ENCODE measurements at places on chromosomes 12 and 14. TPM values are rescaled to one million over a fixed set of nuclear protein-coding genes. Genes with fewer than 3 reads are reported as not detected.

HOXC6 gene
- total RNA-seq: 4.1 TPM

GRCh38 chr12:75792687-75793086, 238.9 kb downstream of the PHLDA1 start:
- H3K36me3 ChIP-seq: no peaks in the 10 kb centered on the region
- DNase-seq: no peak
- H3K27ac ChIP-seq: no peak overlapping the region
- no peak overlapping the region for H3K4me3 ChIP-seq
- H3K27me3 ChIP-seq: no peaks in the 10 kb centered on the region

DNA sequence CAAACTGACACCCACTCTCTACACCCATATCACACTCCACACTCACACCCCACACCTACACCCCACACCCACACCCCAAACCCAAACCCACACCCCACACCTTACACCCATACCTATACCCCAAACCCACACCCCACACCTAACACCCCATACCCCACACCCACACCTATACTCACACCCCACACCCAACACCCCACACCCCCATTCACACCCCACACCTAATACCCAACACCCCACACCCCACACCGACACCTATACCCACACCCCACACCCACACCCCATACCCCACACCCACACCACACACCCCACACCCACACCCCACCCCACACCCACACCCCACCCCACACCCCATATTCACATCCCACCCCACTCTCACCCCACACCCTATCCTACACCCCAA, 38.5 kb downstream of the TMEM120B start:
- peaks cover 12% of the 10 kb centered on the region for H3K4me1 ChIP-seq
- H3K4me3 ChIP-seq: no peak overlapping the region
- H3K36me3 ChIP-seq: peaks cover 47% of the 10 kb centered on the region
- H3K27me3 ChIP-seq: no peaks in the 10 kb centered on the region
- H3K27ac ChIP-seq: no peak overlapping the region

- no peak overlapping the region for H3K27ac ChIP-seq
- no peak overlapping the region for H3K4me3 ChIP-seq
- no peaks in the 10 kb centered on the region for H3K36me3 ChIP-seq
- H3K4me1 ChIP-seq: peaks cover 2% of the 10 kb centered on the region
- H3K27me3 ChIP-seq: no peaks in the 10 kb centered on the region
Measured at GRCh38 chr12:77345336-77345735, 280.0 kb upstream of the E2F7 start.

GRCh38 chr14:65267856-65268255, 144.7 kb upstream of the FUT8 start:
- H3K36me3 ChIP-seq: no peaks in the 10 kb centered on the region
- no peak overlapping the region for H3K27ac ChIP-seq
- H3K27me3 ChIP-seq: no peaks in the 10 kb centered on the region
- no peaks in the 10 kb centered on the region for H3K4me1 ChIP-seq
- no peak for DNase-seq
- H3K4me3 ChIP-seq: no peak overlapping the region

- no peak overlapping the region for H3K27ac ChIP-seq
- H3K27me3 ChIP-seq: no peaks in the 10 kb centered on the region
- no peak for DNase-seq
- H3K36me3 ChIP-seq: no peaks in the 10 kb centered on the region
- no peak overlapping the region for H3K4me3 ChIP-seq
- no peaks in the 10 kb centered on the region for H3K4me1 ChIP-seq
Measured at GRCh38 chr14:36086629-36087395, 89.7 kb downstream of the PTCSC3 start.

HSP90AA1 gene
- total RNA-seq: 115 TPM

DNA sequence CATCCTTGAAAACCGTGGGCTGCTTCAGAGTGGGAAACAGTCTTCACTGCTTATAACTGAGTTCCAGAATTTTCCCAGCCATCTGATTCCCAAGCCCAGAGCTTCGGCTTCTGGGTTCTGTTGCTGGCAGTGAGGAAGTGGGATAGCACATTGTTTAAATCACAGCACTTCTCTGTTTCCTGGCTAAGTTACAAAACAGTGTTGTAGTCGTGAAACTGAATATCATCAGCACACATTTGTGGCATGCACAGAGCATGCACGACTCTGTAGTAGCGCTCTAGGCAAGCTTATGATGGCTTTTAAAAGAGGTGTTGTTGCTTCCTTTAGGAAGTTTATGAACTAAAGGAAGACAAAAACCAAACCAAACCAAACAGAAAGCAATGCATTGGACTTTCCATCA, 1005.5 kb downstream of the NRXN3 start:
- no peak overlapping the region for H3K27ac ChIP-seq
- H3K4me1 ChIP-seq: no peaks in the 10 kb centered on the region
- DNase-seq: peak; percentile 39
- no peak overlapping the region for H3K4me3 ChIP-seq

SDS gene
- not detected for total RNA-seq

DNA sequence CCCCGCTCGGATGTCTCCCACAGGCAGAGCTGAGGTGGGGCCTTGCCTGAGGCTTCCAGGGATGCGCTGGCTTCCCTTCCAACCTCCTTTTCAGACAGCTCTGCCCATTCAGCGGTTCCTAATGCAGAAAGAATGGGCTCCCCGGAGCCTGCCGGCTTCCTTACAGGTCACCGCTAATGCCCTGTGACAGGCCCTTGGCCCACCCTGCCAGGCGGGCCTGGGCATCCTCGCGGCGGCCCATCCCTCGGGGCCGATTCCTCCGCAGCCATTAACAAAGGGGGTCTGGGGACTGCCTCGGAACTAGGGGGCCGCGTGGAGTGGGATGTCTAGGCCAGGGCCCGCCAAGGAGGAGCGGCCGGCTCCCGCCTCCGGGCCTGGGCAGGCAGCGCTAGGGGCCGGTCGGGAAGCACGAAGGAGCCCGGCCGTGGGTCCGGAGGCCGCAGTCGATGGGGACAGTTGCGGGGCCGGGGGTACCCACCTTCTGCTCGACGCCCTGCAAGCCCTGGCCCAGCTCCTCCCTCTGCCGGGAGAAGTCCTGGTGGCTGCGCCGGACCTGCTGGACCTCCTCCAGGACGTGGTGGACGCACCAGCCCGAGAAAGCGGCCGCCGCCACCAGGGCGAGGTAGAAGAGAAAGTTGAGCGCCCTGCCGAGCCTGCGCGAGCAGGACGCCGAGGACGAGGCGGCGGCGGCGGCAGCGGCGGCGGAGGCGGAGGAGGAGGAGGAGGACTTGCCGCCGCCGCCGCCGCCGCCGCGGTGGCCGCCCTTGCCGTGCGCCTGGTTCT, 738 bp downstream of the CKAP4 start:
- peak; percentile 77 for DNase-seq
- peak overlapping the region; percentile 90 for H3K27ac ChIP-seq
- peaks cover 15% of the 10 kb centered on the region for H3K36me3 ChIP-seq
- H3K4me3 ChIP-seq: peak overlapping the region; percentile 76

DNA sequence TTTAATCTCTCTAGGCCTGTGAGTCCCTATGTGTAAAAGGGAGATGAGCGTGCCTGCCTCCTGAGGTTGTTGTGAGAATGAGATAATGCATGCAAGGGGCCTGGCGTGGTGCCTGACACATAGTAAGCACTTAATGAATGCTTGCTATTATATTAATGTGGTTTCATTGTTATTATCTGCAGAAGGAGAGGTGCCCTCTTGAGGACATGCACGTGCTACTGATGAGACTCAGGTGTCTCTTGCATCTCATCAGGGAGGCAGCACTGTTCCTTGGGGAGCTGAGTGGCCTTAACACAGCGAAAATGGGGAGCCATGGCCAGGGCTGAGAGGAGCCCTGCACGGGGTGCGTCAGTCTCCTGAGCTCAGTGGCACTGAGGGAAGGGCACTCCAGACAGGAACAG, 29.9 kb upstream of the BCDIN3D start:
- H3K4me3 ChIP-seq: no peak overlapping the region
- no peaks in the 10 kb centered on the region for H3K36me3 ChIP-seq
- H3K4me1 ChIP-seq: peaks cover 57% of the 10 kb centered on the region
- no peaks in the 10 kb centered on the region for H3K27me3 ChIP-seq
- H3K27ac ChIP-seq: peak overlapping the region; percentile 13

Measured in muscle of leg (tissue), 16 donors.